ENCODE measurements at places on chromosomes 2 and 18.
A peak's percentile ranks its signal among the peaks of the same experiment; 100 is the strongest.

DNA sequence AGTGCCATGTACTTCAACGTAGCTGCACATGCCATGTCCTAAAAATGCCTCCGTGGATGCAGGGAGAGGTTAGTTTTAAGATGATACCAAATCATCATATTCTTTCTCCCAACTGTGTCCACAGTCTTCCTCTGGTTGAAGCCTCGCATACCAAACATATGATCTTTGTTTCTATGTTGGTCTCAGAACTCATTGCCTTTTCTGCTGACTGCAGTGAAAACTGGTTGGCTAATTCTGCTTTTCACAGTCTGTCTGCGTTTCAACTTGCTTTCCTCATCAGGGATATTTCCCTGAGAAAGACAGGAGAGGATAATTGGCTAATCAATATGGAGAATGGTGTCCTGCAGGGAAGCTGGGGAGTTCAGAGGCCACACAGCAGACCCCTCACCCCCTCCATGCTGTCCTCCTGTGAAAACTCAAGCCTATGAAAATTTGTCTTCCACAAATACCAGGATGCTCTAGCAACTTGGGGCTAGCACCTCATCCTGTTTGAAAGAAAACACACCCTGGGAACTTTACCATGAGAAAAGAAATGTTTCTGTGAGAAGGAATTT lies 192.2 kb upstream of the PXDN start:
- H3K4me1 ChIP-seq = no peaks in the 10 kb centered on the region
- no peak overlapping the region for H3K4me3 ChIP-seq
- H3K27me3 ChIP-seq = no peaks in the 10 kb centered on the region
- no peak for DNase-seq
- no peak overlapping the region for H3K27ac ChIP-seq
- H3K36me3 ChIP-seq = no peaks in the 10 kb centered on the region

- H3K27ac ChIP-seq = no peak overlapping the region
- no peaks in the 10 kb centered on the region for H3K36me3 ChIP-seq
- peak; percentile 37 for DNase-seq
Measured at GRCh38 chr2:69559442-69560146, 83.9 kb downstream of the AAK1 start.

DNA sequence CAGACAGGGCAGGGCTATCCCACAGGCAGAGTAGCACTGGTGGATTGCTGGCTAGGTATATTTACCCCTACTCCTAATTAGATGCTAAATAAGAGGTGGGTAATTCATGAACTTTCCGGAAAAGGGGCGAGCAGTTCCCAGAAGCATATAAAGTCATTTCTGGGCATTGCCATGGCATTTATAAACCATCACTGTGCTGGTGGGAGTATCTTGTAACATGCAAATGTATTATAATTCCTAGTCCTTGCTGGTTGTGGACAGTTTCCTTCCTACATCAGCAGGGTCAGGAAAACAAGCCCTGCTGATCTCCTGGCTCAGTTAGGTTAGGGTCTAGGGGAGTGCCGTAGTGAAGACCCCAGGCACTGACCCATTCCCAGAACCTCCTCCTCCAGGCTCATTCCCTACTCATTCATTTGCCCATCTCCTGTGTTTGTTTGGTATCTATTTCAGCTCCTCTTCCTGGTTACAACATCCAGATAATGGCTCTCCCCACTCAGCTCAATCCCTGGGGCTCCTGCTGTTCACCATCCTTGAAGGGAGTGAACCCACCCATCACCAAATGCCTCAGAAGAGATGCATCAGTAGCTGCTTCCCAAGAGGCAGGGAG lies 282.7 kb downstream of the SRBD1 start:
- peaks cover 35% of the 10 kb centered on the region for H3K4me1 ChIP-seq
- no peak for DNase-seq
- no peak overlapping the region for H3K27ac ChIP-seq
- no peaks in the 10 kb centered on the region for H3K27me3 ChIP-seq

DNA sequence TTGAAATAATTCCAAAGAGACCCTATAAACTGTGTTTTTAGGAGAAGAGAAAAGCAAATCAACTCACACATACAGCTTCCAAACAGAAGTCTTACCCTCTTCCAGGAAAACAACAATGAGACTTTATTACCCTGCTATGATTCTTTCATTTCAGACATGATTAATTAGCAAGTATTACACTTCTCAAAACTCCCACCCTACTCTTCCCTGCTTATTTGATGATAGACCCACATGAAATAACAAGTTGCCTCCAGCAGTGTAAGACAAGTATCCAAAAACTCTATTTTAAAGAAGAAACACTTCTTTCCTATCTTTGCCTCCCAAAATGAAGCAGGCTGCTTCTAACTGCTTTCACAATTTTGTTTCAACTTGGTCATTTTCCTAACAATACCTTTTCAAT lies 4.1 kb downstream of the FIGN start:
- H3K27ac ChIP-seq = peak overlapping the region; percentile 94
- H3K4me3 ChIP-seq = peak overlapping the region; percentile 87
- peaks cover 38% of the 10 kb centered on the region for H3K36me3 ChIP-seq
- peaks cover 16% of the 10 kb centered on the region for H3K4me1 ChIP-seq

GRCh38 chr2:16184341-16184890 lies 244.1 kb downstream of the MYCN start:
- H3K4me3 ChIP-seq = no peak overlapping the region
- no peaks in the 10 kb centered on the region for H3K36me3 ChIP-seq
- no peak overlapping the region for H3K27ac ChIP-seq
- no peaks in the 10 kb centered on the region for H3K27me3 ChIP-seq
- no peak for DNase-seq

DNA sequence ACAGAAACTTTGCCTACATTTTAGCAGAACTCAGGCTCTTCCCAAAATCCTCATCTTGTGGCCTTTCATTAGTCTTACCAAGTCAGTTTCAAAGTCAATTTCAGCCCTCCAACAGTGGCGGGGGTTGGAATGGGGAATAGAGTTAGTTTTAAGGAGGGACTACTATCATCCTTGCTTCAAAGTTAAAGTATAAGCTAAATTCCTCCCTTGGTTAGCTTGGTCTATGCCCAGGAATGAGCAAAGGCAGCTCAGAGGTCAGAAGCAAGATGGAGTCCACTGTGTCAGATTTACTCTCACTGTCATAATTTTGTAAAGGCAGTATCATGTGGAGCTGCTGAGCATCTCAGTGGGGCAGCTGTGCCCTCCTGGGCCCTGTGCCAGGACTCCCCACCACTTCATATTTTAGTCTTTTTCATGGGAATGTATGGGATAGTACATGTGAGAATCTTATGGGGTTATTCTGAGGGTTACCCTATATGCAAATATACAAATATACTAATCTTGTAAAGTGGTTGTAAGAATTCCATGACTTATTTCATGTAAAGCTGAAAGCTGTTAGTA lies 145.2 kb upstream of the MMADHC start:
- no peak overlapping the region for H3K4me3 ChIP-seq
- DNase-seq = no peak
- no peaks in the 10 kb centered on the region for H3K27me3 ChIP-seq
- peaks cover 26% of the 10 kb centered on the region for H3K4me1 ChIP-seq

DNA sequence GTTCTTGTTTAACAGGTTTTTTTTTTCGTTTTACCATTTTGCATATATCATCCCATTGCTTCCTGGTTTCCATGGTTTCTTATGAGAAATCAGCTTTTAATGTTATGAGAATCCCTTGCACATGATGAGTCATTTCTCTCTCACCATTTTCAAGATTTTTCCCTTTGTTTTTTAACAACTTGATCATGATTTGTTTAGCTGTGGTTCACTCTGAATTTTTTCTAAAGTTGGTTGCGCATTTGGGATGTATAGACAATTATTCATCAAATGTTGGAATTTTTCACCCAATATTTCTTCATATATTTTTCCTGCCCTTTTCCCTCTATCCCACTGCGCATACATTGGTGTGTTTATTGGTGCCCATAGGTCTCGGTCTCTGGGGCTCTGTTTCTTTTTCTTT lies 42.4 kb upstream of the BIN1 start:
- peaks cover 11% of the 10 kb centered on the region for H3K4me1 ChIP-seq
- no peak for DNase-seq
- H3K36me3 ChIP-seq = no peaks in the 10 kb centered on the region
- H3K27ac ChIP-seq = no peak overlapping the region
- no peak overlapping the region for H3K4me3 ChIP-seq

DNA sequence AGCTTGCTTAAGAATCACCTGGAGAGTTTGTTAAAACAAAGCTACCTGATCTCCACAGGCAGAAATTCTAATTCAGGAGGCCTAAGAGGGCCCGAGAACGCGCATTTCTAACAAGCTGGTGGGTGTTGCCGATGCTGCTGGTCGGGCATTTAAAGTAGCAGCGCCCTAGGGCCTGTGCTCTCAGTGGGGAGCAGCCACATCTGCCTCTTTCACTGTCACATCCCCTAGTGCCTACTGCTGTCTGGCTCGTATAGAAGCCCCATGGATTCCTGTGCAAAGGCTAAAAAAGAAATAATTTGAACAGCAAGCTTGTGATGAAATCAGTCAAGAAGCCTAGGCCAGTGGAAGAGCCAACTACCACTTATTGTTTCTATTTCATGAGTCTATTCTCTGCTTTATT lies 126.7 kb upstream of the SMIM21 start:
- H3K36me3 ChIP-seq = no peaks in the 10 kb centered on the region
- no peak overlapping the region for H3K4me3 ChIP-seq
- DNase-seq = no peak
- H3K27me3 ChIP-seq = peaks cover 15% of the 10 kb centered on the region
- H3K4me1 ChIP-seq = no peaks in the 10 kb centered on the region
- H3K27ac ChIP-seq = no peak overlapping the region

DNA sequence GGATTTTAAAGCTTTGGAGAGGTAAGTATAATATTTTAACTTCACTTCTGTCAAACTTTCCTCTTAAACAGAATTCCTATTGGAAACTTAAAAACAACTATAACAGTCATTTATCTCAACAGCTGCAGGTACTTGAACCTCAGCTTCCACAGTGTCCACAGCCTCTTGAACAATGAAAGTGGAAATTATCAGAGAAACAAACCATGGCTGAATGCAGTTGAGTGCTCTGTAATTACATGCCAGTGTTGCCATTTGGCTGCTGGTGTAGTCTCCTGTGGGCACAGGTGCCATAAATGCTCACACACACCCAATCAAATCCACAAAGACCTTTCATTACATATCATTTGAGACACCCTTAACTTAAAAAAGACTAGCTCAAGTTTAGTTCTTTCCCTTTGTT lies 125.1 kb downstream of the CPS1 start:
- no peaks in the 10 kb centered on the region for H3K27me3 ChIP-seq
- H3K27ac ChIP-seq = no peak overlapping the region
- H3K4me1 ChIP-seq = no peaks in the 10 kb centered on the region
- no peak for DNase-seq

DNA sequence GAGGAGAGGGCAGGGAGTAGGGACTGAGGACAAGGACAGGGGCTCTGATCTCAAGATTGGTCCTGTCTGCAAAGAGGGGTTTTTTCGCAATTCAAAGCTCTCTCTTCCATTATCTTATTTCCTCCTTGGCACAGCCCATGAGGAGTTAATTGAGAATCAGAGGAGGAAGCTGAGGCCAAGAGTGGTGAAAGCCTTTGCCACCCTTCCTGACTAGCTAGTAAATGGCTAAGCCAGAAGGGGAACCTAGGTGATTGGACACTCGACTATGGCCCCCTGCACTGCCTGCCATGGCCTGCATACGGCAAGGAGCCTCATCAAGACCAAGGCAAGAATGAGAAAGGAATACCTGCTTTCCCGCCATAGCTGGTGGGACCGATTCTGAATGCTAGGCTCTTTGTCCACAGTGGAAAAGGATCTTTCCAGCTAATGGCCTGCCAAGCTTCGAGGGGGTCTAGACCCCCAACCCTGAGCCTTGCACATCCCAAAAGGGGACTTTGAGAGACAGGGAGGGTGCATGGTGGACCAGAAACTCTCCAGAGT lies 237.9 kb downstream of the HAUS1 start:
- no peak for DNase-seq
- no peak overlapping the region for H3K4me3 ChIP-seq
- no peak overlapping the region for H3K27ac ChIP-seq

GRCh38 chr2:216694826-216695217 lies 527 bp downstream of the IGFBP5 start:
- no peaks in the 10 kb centered on the region for H3K27me3 ChIP-seq
- H3K27ac ChIP-seq = no peak overlapping the region
- no peak overlapping the region for H3K4me3 ChIP-seq
- peaks cover 57% of the 10 kb centered on the region for H3K4me1 ChIP-seq
- DNase-seq = no peak

DNA sequence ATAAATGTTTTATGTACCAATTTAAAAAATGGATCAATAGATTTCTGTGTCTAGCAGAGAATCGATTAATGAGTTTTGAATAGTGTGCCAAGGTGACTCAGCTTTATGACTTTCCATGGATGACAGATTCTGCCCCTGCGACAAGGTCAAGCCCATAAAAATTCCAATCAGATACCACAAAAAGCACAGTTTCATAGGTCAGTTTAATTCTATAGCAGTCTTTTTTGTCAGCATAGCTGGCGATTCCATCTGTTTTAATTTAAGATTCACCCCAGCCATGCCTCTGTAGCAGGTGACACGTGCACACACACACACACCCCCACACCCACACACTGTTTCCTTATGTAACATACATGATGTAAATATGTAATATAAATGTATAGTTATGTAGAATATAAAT lies 28.9 kb downstream of the RAB31 start:
- peaks cover 28% of the 10 kb centered on the region for H3K27me3 ChIP-seq
- no peaks in the 10 kb centered on the region for H3K36me3 ChIP-seq
- peak; percentile 35 for DNase-seq
- no peak overlapping the region for H3K27ac ChIP-seq
- H3K4me1 ChIP-seq = peaks cover 44% of the 10 kb centered on the region

GRCh38 chr18:61967252-61967891 lies 74.6 kb upstream of the RNF152 start:
- no peaks in the 10 kb centered on the region for H3K4me1 ChIP-seq
- no peak overlapping the region for H3K4me3 ChIP-seq
- H3K27me3 ChIP-seq = no peaks in the 10 kb centered on the region

GRCh38 chr18:74116633-74117554 lies 30.7 kb downstream of the FBXO15 start:
- no peak overlapping the region for H3K27ac ChIP-seq
- DNase-seq = peak; percentile 41
- no peaks in the 10 kb centered on the region for H3K4me1 ChIP-seq
- peaks cover 13% of the 10 kb centered on the region for H3K27me3 ChIP-seq
